ENCODE measurements at places on chromosomes 5 and 9. TPM values are rescaled to one million over a fixed set of nuclear protein-coding genes. Genes with fewer than 3 reads are reported as not detected.

Gene COL23A1
- 1.6 TPM for total RNA-seq

Gene RAB3C
- 1.8 TPM for total RNA-seq

Gene AHRR
- total RNA-seq, result 0.32 TPM

Gene TMC1
- 0.26 TPM for total RNA-seq

Gene ARL14EPL
- not detected for total RNA-seq

DNA sequence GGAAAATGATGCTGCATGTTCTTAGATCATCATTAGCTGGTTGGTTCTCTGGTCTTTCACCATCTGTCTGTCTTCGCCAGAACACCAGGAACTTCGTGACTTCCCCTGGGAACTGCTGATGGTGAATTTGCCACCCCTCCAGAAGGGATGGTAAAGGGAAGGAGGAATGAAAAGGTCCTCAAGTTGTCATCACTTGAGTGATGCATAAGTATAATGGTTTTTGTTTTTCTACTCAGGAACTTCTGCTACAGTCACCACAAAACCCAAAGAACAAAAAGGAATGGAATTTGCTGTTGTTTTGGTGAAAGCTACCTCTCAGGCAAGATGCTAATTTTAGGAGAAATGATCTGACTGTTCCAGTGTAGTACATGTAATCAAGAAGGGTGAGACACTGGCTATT, 328.4 kb downstream of the ARHGEF28 start:
- no peaks in the 10 kb centered on the region for H3K27me3 ChIP-seq
- no peak for DNase-seq
- no peaks in the 10 kb centered on the region for H3K4me1 ChIP-seq
- no peak overlapping the region for H3K27ac ChIP-seq
- no peaks in the 10 kb centered on the region for H3K36me3 ChIP-seq

DNA sequence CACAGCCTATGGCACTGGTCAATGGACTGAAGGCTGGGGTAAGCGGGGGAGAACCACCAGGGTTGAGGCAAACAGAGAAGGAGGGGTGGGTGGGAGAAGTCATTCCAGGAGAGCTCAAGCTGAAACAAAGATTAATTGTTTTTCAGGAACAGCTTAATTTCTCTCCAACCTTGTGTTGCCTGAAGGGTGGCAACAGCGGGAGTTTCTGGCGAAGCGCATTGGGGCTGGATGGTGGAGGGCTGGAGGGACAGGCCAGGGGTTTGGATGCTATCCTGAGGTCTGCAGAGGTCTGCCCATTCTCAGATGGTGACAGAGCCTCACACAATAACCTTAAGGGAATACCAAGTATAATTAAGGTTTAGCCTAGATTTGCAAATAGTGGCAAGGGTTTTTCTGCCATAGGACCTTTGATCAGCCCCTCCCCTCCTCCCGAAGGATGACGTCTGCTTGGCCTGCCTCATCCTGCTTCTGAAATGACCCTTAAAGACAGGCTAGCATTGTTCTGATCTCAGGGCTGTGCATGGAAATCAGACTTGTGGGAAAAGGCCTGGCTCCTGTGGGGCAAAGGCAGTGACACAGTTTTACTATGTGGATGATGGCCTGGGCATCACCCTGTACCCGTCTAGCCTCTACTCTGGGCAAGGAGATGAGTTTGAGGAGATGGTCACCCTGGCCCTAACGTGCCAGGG, 32.7 kb downstream of the PSD2 start:
- no peak overlapping the region for H3K4me3 ChIP-seq
- no peak for DNase-seq
- H3K27ac ChIP-seq, result no peak overlapping the region
- H3K36me3 ChIP-seq, result no peaks in the 10 kb centered on the region
- no peaks in the 10 kb centered on the region for H3K4me1 ChIP-seq

DNA sequence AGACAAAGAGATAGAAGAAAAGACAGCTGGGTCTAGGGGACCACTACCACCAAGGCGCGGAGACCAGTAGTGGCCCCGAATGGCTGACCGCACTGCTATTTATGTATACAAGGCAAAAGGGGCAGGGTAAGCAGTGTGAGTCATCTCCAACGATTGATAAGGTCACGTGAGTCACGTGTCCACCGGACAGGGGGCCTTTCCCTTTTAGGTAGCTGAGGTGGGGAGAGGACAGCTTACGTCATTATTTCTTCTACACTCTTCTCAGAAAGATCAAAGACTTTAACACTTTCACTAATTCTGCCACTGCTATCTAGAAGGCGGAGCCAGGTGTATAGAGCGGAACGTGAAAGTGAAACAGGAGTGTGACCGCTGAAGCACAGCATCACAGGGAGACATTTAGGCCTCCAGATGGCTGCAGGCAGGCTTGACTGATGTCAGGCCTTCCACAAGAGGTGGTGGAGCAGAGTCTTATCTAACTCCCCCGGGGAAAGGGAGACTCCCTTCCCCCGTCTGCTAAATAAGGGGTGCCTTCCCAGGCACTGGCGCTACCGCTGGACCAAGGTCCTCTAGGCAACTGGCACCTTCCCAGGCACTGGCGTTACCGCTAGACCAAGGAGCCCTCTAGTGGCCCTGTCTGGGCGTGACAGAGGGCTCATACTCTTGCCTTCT, 6.1 kb upstream of the PRR16 start:
- no peaks in the 10 kb centered on the region for H3K36me3 ChIP-seq
- no peaks in the 10 kb centered on the region for H3K4me1 ChIP-seq
- DNase-seq, result peak; percentile 88
- H3K27ac ChIP-seq, result no peak overlapping the region
- H3K4me3 ChIP-seq, result peak overlapping the region; percentile 34

DNA sequence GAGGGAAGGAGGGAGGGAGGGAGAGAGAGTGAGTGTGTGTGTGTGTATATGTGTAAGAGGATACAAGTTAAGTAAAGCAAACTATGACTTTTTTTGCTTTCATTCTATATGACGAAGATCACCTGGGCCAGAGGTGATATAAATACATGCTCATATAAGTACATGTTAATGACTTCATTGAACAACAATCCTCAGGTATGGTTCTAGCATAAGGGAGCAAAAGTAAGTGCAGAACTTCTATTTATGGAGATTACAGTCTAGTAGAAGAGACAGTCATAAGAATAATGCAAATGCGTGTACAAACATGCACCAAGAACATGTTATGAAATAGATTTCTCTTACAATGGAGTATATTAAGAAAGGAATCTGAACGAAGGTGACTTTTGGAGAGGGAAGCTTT, 1804.0 kb downstream of the MAT2B start:
- no peak overlapping the region for H3K4me3 ChIP-seq
- H3K27me3 ChIP-seq, result no peaks in the 10 kb centered on the region
- H3K36me3 ChIP-seq, result no peaks in the 10 kb centered on the region
- DNase-seq, result no peak
- no peaks in the 10 kb centered on the region for H3K4me1 ChIP-seq

GRCh38 chr5:150120062-150120441, 33.7 kb upstream of the CSF1R start:
- no peak overlapping the region for H3K4me3 ChIP-seq
- DNase-seq, result no peak
- H3K36me3 ChIP-seq, result no peaks in the 10 kb centered on the region
- H3K4me1 ChIP-seq, result peaks cover 25% of the 10 kb centered on the region
- no peak overlapping the region for H3K27ac ChIP-seq

DNA sequence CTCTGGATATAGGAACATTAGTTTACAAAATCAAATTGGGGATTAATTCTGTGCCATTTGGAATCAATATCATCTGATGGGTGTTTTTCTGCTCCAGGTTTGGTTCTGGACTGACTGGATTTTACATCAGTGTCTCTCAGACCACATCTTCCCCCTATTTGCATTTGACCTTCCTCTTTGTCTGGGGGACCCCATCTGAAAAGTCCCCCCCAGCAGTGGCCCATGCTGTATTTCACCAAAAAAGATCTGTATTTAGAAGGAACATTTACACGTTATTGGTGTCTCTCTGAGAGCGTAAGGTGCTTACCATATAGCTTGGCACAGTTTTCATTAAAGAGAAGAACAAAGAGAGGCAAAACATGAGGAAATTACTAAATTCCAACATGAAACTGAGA, 215.6 kb upstream of the CLINT1 start:
- no peak for DNase-seq
- H3K27me3 ChIP-seq, result no peaks in the 10 kb centered on the region
- H3K4me3 ChIP-seq, result no peak overlapping the region
- no peaks in the 10 kb centered on the region for H3K36me3 ChIP-seq
- H3K4me1 ChIP-seq, result no peaks in the 10 kb centered on the region

GRCh38 chr5:179608131-179608581, 15.3 kb downstream of the HNRNPH1 start:
- no peak overlapping the region for H3K4me3 ChIP-seq
- peaks cover 100% of the 10 kb centered on the region for H3K36me3 ChIP-seq
- peak overlapping the region; percentile 37 for H3K27ac ChIP-seq

GRCh38 chr5:64646169-64646568, 44.1 kb upstream of the SHISAL2B start:
- DNase-seq, result no peak
- H3K4me3 ChIP-seq, result no peak overlapping the region
- H3K27ac ChIP-seq, result no peak overlapping the region
- H3K36me3 ChIP-seq, result no peaks in the 10 kb centered on the region
- H3K27me3 ChIP-seq, result no peaks in the 10 kb centered on the region

DNA sequence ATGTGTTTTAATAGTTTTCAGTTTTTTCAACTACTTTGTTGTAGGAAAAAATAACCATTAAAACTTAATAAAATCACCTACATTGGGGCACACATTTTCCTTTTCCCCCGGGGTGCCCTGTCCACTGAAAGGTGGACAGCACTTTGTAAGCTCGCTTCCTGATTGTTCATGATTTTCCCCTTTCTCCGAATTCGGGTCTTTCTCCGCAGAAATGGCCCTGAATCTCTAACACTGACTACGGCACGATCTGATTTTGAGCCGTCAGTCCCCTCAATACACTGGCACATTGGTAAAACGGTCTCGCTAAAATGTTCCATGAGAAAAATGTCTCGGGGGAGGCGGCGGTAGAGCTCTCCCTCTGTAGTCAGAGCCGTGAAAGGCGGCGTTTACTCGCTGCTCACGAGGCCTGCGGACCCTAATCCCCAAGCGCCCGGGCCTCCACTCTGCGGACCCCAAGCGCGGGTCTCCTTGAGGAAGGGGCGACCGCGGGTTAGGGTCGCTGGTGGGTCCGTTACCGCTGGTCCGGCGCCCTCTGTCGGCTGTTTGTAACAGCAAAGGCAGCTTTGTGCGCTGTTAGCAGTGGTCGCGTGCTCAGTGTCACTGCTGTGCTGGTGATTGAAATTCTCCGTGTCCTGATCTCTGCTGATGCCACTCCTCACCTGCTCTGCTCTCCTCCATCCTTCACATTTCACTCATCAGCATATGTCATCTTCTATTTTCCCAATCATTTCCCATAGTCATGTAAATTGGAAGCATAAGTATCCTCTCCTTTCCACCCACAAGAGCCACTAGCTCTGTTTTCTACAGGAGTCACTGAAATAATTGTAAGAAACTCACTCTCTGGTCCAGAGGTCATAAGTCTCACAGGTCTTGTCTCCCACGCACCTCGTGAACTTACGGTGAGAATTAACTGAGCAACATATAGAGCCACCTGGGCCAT, 10.8 kb upstream of the IFNA2 start:
- no peaks in the 10 kb centered on the region for H3K4me1 ChIP-seq
- peak overlapping the region; percentile 36 for H3K4me3 ChIP-seq
- H3K36me3 ChIP-seq, result no peaks in the 10 kb centered on the region

- H3K27ac ChIP-seq, result no peak overlapping the region
- no peak for DNase-seq
- no peaks in the 10 kb centered on the region for H3K36me3 ChIP-seq
- no peak overlapping the region for H3K4me3 ChIP-seq
- H3K4me1 ChIP-seq, result no peaks in the 10 kb centered on the region
Measured at GRCh38 chr5:106691701-106692100, 979.0 kb downstream of the EFNA5 start.
